NCI-H1105 (cell line): ENCODE measurements at places on chromosomes 6 and 20.

- DNase-seq: no peak
Observed at GRCh38 chr20:24950128-24950835, 1.2 kb downstream of the CST7 start.

- no peak for DNase-seq
Observed at GRCh38 chr20:50392138-50392866, 117.9 kb upstream of the PTPN1 start.

GRCh38 chr6:32908897-32909296, 31.9 kb downstream of the HLA-DMB start:
- no peak for DNase-seq

- DNase-seq: no peak
Observed at GRCh38 chr6:168493976-168494375, 53.0 kb downstream of the SMOC2 start.

GRCh38 chr6:127924440-127924839, 23.6 kb upstream of the THEMIS start:
- DNase-seq: no peak

DNA sequence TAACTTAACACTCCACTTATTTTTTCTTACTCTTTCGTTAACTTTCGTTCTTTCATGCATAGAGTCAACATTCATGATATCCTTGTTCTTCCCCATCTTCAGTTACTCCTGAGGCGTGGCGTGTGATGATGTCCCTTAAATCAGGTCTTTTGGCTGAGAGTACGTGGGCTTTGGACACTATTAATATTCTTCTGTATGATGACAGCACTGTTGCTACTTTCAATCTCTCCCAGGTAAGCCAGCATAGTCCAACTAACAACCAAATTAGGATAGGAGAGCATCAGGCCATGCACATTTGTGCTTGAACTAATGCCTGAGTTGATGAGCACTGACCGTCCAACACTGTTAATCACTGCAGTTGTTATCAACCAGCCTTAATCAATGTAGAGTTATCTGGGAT, 119.6 kb downstream of the TMEM242 start:
- DNase-seq: no peak
